LNCaP clone FGC (cell line): ENCODE measurements at places on chromosomes 1 and 21.

DNA sequence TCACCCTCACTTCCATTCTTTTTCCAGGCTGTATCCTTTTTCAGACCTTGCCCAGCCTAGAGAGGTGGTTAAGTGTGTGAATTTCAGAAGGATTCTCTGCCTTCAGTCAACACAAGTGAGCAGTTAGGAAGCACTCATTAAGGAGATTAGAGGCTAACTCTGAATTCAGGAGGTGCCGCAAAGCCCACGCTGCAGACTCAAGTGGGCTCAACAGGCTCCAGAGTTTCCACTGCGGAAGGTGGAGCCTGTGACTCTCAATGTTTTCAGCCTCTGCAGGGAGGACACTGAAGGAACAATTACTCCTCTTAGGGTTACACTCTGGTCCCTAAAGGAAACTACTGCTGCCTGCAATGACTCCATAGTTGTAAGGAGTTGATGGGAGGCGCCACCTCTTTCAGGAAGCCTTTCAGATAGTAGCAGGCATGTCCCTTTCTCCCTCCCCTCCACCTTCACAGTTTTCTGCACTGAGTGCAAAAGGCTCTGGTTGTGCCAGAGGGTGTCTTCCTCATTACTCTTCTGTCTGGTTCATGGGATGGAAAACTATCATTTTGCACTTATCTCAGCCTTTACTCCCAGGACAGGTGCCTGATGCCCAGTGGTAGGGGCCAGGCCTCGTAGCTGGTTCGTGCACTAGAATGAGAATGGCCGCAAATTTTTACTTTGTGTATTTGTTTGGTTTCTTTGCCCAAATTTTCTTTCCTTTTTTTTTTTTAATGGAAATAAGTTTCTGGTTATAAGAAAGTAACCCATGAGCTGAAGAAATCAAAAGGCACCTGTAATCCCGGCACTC lies 55.2 kb upstream of the SELENON start:
- no peak for DNase-seq

DNA sequence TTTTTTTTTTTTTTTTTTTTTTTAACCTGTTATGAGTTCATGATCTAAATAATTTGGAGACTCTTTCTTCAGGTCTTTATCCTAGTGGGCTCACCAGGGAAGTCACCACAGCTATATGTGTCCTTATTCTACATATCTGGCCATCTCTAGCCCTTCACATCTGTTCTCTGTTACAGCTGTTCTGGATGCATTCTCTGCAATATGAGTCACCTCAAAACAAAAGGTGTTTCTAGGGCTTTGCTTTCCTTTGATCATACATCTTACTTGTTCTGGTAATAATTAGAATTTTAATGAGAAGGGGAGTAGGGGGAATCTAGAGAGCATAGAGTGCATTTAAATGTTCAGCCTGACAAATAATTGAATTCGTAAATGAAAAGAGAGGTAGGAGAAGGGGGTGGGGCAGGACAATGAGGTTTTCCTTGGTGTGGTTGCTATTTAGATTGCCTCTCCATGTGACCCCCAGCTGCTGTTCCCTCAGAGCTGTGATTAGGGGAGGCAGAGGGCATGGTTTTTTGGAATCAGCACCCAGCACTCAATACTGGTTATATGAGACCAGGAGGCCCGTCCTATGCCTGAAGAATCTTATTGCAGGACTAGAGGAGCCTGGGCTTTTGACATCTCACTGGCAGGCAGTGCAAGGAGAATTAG lies 8.0 kb downstream of the SYT6 start:
- no peak for DNase-seq

- DNase-seq, result no peak
Observed at GRCh38 chr1:3524556-3525203, 70.2 kb downstream of the ARHGEF16 start.

DNA sequence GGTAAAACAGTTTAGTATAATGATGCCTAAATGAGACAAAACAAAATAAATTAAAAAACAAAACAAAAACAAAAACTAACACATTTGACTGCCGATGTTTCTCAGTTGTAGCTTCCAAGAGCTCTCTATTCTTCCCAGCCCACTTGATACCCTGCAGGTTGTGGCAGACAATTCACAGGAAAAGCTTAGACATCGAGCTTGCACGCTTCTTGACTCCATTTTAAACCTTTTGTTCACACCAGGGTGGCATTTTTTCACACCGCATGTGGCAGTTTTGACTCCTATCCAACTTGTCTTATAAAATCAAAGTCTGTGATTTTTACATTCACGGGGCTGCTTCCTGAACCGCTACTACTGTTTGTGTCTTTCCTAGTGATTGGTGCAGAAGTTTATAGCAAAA lies 575.9 kb downstream of the USP25 start:
- no peak for DNase-seq

- DNase-seq, result peak; percentile 65
Observed at GRCh38 chr1:36161641-36162531, 5.9 kb downstream of the MAP7D1 start.

DNA sequence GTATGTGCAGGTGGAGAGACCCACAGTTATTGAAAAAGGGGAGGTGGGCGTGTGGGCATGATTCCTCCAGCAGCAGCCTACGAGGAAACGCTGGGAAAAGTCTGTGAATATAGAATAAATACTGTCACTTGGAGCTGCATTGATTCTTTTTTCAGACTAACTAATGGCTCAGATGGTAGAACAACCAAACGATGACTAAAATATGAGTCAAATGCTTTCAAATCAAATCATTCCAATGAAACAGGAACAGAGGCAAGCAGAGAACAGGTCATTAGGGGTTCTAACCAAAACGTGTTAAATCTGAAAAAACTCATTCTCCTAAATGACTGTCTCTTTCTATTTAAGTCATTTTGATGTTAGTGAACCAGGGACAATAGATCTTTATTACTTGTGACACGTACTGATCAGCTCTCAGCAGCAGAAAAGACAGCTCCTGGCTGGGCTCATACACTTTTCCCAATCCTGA lies 35.1 kb upstream of the SEC16B start:
- no peak for DNase-seq

GRCh38 chr21:42799948-42800347 lies 79.4 kb downstream of the WDR4 start:
- DNase-seq, result no peak

GRCh38 chr1:200493344-200493743 lies 83.5 kb upstream of the ZNF281 start:
- no peak for DNase-seq

GRCh38 chr21:36184545-36184944 lies 27.9 kb downstream of the DOP1B start:
- no peak for DNase-seq

GRCh38 chr21:18549214-18549905 lies 145.8 kb upstream of the TMPRSS15 start:
- DNase-seq, result no peak

DNA sequence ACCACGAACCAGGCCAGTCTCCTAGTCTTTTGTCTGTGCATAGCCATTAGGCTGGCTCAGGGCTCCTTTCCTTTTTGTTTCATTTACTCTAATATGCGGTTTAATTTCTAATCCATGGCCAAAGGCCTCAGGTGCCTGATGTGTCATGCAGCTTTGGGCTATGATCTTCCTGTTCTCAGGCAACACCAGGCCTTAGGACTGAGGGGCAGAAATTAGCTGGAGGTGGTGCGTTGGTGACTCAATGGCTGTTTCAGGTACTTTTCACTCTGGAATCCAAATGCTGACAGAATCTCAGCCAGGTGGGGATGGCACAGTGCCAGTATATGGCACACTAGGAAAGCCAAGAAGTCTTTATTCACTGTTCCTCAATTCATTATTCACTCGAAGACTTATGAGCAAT lies 105.3 kb downstream of the CACNA1E start:
- no peak for DNase-seq

DNA sequence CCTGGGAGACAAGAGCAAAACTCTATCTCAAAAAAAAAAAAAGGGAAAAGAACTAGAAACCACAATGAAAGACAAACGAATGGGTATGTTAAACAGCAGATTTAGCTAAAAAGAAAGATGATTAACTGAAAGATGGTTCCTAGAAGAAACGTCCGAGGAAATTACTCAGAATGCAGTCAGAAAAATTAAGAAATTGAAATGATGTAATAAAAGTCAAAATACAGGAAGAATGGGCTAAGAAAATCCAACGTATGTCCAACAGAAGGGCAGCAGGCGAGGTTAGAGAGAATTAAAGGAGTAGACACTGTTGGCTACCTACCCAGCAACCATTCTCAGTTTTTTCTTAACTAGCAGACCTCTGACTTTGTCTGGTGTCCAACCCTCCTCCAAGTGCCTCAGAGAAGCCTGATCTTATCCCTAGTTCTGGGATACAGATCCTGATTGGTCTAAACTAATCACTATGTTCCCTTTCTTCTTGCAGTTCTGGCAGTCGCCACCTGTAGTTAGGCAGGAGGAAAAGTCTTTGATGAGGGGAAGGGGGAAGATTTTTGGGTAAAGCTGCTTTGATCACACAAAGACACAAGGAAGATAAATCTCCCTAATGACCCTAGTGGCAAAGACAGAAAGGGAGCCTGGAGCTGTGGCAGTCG lies 25.7 kb downstream of the GPR161 start:
- DNase-seq, result no peak

DNA sequence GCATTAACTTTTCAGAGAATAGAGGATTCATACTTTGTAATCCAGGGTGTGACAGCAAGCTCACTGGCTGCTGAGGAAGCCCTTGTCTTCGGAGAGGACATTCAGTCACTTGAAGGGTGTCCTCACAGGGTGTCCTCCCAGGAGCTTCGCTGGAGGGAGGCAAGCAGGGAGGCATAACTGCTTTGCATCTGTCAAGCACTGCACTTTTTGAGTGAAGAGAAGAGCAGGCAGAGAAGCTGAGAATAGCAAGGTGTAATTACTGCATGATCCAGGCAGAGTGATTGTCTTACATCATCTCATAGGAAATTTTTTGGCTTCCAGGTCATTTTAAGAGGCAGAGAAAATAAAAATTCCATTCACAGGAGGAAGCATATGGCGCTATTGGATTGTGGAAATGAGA lies 232.5 kb upstream of the ZP4 start:
- DNase-seq, result no peak

GRCh38 chr1:220441211-220441610 lies 86.7 kb upstream of the MARK1 start:
- no peak for DNase-seq

DNA sequence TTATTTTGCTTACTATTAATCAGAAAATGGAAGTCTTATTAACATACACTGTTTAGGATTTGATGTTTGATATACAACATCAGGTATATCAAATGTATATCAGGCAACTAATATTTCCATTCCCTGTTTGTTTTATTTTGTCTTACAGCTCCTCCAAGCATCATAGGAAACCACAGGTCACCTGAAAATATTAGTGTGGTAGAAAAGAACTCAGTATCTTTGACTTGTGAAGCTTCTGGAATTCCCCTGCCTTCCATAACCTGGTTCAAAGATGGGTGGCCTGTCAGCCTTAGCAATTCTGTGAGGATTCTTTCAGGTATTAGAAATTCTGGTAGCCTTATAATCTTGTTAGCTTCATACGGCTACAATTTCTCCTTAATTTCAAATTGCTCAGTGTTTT lies 318.0 kb downstream of the TPR start:
- DNase-seq, result no peak

- no peak for DNase-seq
Observed at GRCh38 chr1:170562646-170563338, 30.8 kb downstream of the GORAB start.

DNA sequence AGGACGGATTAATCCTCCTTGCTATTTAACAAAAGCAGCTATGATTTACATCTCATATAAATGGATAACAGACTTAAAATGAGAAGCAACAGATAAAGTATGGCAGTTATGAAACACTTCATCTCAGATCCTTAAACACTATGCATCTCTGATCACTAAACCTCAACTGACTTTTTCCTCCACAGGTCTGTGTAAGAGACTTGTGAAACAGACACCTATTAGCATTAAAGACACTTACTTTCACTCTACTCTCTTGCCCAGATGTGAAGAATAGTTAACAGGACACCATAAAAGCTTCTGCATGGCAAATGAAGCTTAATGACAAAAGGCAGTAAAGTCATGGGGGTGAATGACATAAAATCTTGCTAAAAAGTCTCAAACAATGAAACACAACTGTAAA lies 6.2 kb downstream of the LIN9 start:
- no peak for DNase-seq

GRCh38 chr21:25887646-25888306 lies 153.0 kb downstream of the GABPA start:
- DNase-seq, result no peak

DNA sequence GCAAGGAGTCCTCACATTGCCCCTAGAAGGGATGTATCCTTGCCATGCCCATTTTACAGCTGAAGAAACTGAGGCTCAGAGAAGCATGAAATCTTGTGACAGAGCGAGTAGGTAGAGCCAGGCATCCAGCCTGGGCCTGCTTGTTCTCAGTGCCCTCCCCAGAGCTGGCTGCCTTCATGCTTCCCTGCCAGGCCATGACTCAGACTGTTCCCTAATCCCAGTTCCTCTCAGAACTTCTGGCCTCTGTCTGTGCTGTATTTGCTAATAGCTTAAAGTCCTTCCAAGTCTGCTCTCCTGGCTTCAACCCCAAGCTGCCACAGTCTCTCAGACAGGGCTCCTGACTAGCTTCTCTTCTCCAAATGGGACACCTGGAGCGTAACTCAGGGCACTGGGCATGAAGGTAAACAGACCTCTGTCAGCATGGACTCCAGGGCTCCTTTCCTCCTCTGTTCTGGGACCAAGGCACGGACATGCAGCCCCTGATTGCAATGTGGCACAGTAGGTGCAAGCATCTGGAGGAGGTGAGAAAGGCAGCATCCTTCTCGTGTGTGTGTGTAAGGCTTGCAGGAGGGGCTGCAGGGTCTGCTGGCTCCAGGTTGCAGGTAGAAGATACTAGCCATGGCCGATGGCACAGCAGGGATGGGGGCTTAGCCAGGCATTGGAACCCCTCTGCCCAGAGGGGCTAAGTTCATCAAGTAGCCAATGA lies 122.7 kb downstream of the HMGB4 start:
- peak; percentile 31 for DNase-seq

GRCh38 chr1:51752073-51752948 lies 126.2 kb downstream of the NRDC start:
- DNase-seq, result no peak

- DNase-seq, result no peak
Observed at GRCh38 chr1:11930571-11931445, 3.7 kb upstream of the PLOD1 start.

GRCh38 chr1:13593511-13594131 lies 10.0 kb downstream of the PDPN start:
- no peak for DNase-seq

- no peak for DNase-seq
Observed at GRCh38 chr1:116697548-116698243, 30.2 kb upstream of the IGSF3 start.

GRCh38 chr1:203281851-203282661 lies 23.3 kb upstream of the BTG2 start:
- DNase-seq, result no peak

DNA sequence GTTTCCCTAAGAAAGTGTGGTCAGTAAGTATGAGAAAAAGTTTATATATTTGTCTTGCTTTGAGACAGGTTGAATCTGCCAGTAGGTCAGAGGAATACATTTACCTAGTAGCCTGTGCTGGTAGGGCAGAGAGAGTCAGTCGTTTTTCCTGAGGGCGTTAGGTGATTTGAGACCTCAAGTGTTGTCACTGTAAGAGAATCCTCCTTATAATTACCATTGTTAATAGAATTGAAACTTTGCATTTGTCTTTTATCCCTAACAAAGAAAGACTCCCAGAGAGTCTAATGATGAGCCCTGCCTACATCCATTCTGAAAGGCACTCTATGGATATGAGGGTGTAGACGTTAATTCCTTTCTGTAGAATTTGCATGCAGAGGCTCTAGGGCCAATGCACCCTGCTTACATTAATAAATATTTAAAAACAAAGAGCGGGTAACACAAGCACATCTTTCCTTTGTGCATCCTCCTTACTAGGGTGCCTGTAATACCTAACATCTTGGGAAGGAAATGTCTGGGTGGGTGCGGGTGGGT lies 16.4 kb downstream of the PBX1 start:
- DNase-seq, result no peak
